Activated T-helper 1 cell treated with anti-CD3 and anti-CD28 coated beads, Interleukin-12 subunit alpha, Interleukin-12 subunit beta, Interleukin-2, Interleukin-4 antibody, amounts not matched to agents 30 ng/mL and 10 ng/mL and 1 ng/mL, durations not matched to agents 14 hours and 24 hours and 36 hours (primary cell): ENCODE measurements at places on chromosomes 11 and 22. TPM values are rescaled to one million over a fixed set of nuclear protein-coding genes. Genes with fewer than 3 reads are reported as not detected.

The APLNR gene
- total RNA-seq: not detected in 2 replicates

The PLEKHB1 gene
- 1.3 and 2.0 TPM in 2 replicates for total RNA-seq

The RAB3IL1 gene
- 0.23 and 0.24 TPM in 2 replicates for total RNA-seq

The TMPRSS5 gene
- total RNA-seq: 0.66 and 1.6 TPM in 2 replicates

The DDTL gene
- total RNA-seq: 4.0 and 4.7 TPM in 2 replicates

The SMC1B gene
- total RNA-seq: 0.44 and 0.83 TPM in 2 replicates

The PLAAT5 gene
- total RNA-seq: not detected in 2 replicates

DNA sequence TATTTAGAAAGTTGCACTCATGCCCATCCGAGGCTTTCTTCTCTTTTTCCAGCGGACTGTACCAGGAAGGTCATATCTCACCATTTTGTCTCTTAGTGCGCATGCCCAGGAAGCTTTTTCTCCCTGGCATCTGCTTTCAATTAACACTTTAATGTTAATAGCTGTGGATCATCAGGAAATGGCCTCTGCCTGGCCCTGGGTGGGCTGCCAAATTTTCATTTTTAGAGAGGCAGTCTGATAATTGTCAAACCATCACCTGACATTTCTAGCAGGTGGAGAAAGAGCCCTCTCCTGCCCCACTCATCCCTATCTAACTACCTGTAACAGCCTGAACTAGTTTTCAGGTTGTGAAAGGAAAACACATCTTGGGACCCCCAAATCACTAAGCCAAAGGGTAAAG, 257.4 kb upstream of the LRRC4C start:
- no peak for DNase-seq
- no peak overlapping the region for H3K27ac ChIP-seq
- H3K27me3 ChIP-seq: no peaks in the 10 kb centered on the region
- no peaks in the 10 kb centered on the region for H3K36me3 ChIP-seq

GRCh38 chr11:64692764-64693331, 30.1 kb downstream of the NRXN2 start:
- peaks cover 38% of the 10 kb centered on the region for H3K27me3 ChIP-seq
- no peak for DNase-seq
- peak overlapping the region; percentile 21 for H3K27ac ChIP-seq
- no peaks in the 10 kb centered on the region for H3K36me3 ChIP-seq
- no peak overlapping the region for H3K4me3 ChIP-seq
- peaks cover 20% of the 10 kb centered on the region for H3K4me1 ChIP-seq

DNA sequence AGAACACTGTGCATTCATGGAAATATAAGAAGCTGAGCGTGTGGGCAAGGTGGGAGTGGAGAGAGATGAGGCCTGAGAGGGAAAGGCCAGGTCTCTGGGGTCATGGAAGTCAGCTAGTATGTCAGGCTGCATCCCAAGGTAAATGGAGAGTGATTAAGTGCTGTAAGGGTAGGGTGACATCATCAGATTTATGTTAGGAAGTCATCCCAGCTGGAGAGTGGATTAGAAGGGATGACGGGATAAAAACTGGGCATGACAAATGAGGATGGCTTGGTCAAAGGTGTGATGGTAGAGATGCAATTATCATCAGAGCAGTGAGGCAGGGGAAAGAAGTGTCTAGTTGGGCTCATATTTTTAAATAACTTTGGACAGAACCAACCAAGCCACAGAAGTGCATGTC, 3.5 kb upstream of the ENDOD1 start:
- no peaks in the 10 kb centered on the region for H3K27me3 ChIP-seq
- H3K4me3 ChIP-seq: no peak overlapping the region
- H3K36me3 ChIP-seq: peaks cover 5% of the 10 kb centered on the region

GRCh38 chr11:64911689-64912088, 5.3 kb downstream of the ATG2A start:
- H3K27ac ChIP-seq: no peak overlapping the region
- H3K36me3 ChIP-seq: peaks cover 26% of the 10 kb centered on the region
- peaks cover 12% of the 10 kb centered on the region for H3K4me1 ChIP-seq
- DNase-seq: no peak
- H3K4me3 ChIP-seq: no peak overlapping the region

GRCh38 chr22:25403811-25404471, 160.5 kb upstream of the GRK3 start:
- H3K4me3 ChIP-seq: peak overlapping the region; percentile 91
- H3K27ac ChIP-seq: peak overlapping the region; percentile 70
- H3K36me3 ChIP-seq: peaks cover 5% of the 10 kb centered on the region
- peaks cover 32% of the 10 kb centered on the region for H3K4me1 ChIP-seq

DNA sequence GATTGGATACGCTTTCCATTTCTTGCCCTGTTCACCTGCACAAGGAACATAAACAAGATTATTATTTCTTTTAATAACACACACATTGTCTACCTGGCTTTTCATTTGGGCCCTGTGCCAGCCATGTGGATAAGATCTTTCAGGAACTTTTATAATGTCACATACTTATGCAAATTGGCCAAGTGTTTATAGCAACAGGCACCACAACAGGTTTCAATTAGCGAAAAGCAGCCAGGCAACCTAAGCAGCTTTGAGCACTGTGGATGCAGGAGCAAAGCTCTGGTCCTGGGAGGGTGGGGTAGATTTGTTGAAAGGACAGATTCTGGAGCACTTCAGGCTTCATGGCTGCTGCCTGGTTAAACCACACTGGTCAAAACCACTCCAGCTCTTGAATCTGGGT, 217.4 kb downstream of the BARX2 start:
- no peak overlapping the region for H3K4me3 ChIP-seq
- H3K36me3 ChIP-seq: no peaks in the 10 kb centered on the region
- no peaks in the 10 kb centered on the region for H3K4me1 ChIP-seq
- no peak for DNase-seq
- peaks cover 5% of the 10 kb centered on the region for H3K27me3 ChIP-seq

DNA sequence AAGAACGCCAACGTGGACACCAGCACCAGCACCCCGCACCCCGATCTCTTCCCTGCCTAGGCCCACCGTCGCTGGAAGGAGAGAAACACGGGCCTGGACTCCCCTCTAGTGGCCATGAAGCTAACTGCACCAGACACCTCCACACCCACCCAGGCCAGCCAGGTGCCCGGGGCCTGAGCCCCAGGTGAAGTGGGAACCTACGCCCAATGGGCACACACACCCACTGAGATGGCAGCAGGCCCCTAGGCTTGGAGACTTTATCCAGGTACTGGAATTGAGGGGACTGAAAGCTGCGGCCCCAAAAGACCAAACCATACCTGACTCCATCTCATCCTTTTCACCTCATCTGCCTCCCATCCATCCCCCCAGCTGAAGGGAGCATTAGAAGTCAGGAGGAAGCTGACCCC, 81.0 kb downstream of the BUD13 start:
- no peak overlapping the region for H3K4me3 ChIP-seq
- DNase-seq: peak; percentile 16
- no peaks in the 10 kb centered on the region for H3K4me1 ChIP-seq

DNA sequence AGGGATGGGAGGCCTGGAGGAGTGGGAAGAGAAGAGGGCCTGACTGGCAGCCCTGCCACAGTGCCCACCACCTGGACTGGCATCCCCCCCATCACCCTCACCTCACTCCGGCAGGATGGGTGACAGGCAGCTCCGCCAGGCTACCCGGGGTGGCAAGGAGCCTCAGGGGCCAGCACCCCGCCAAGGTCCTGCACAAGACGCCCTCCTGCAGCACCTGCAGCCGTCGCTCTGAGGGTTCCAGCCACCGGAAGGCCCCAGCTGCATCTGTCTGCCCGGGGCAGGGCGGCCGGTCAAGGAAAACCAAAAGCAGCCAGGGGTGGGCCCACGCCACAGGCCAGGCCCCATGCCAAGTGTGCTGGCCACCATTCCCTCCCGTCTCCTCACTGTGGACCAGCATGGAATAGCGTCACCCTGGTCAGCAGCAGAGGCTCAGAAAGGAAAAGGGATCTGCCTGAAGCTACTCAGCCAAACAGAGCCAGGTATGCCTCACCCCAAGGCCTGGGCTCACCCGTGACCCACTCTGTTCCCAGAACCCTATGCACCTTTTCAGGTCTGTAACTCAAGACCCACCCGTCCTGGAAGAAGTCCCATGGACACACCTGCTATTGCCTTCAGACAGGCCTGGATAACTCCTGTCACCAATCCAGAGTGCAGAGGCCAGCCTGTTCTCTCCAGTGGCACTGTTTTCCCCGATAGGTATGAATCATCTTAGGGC, 7.0 kb downstream of the RHBDD3 start:
- H3K4me1 ChIP-seq: no peaks in the 10 kb centered on the region
- no peaks in the 10 kb centered on the region for H3K27me3 ChIP-seq
- H3K4me3 ChIP-seq: no peak overlapping the region
- peaks cover 2% of the 10 kb centered on the region for H3K36me3 ChIP-seq
- H3K27ac ChIP-seq: no peak overlapping the region
- DNase-seq: no peak

DNA sequence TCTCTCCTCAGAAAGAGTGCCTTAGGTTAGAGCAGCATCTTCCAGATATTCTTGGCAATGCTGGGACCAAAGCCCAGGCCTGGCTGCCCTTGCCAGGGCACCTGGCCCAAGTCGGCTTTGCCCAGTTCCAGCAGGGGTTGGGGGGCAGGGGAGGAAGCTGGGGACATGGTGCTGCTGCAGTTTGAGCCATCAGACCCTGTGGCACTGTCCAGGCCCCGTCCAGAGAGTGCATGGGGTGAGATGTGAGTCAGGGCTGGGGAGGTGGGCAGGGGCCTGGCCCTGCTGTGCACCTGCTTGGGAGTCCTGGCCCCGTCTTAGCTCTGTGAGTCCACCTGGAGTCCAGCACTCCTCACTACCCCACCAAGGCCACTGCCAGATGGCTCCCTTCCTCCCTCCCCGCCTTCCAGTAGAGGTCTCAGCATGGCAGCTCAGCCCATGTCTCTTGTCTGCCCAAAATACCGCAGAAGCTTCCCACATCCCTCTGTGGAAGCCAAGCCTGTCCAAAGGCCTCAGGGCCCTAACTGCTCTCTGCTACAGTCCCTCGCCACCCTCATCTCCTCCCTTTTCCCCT, 16.6 kb downstream of the DERL3 start:
- H3K36me3 ChIP-seq: peaks cover 51% of the 10 kb centered on the region
- H3K4me1 ChIP-seq: peaks cover 30% of the 10 kb centered on the region
- H3K27me3 ChIP-seq: no peaks in the 10 kb centered on the region
- DNase-seq: no peak
- H3K4me3 ChIP-seq: no peak overlapping the region
